ENCODE measurements at places on chromosomes 5 and 9.

- no peak for DNase-seq
Observed at GRCh38 chr5:54289769-54290168, 20.6 kb downstream of the ARL15 start.

DNA sequence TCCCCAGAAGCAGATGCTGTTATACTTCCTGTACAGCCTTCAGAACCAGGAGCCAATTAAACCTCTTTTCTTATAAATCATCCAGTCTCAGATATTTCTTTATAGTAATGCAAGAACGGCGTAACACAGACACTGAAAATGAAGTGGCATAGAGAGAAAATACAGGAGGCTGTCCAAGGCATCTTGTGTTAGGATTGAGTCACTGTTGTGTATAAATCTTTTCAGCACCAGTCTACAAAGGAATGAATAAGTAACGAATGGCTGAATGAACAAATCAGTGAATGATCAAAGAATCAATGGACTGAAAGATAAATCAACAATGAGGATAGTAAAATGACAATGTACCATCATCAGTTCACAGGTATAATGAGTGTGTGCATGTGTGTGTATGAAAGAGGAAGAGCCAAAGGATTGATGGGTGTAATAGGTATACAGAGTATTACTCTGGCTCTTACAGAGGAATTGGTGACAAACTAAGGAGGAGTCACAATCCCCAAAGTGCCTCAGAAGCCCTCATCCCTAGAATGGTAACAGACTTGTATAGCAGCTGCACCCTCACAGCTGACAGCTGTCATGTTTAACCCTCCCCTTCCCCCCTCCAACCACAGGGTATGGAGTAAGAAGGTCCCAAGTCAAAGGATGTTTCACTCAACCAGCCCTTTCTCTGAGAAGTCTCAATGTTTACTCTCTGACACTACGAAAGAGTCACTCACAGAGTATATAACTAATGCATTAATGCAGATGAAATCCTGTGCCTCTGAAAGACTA is 29.8 kb upstream of the MIER3 start:
- DNase-seq: no peak

- DNase-seq: no peak
Observed at GRCh38 chr5:91144491-91145332, 238.4 kb downstream of the ARRDC3 start.

DNA sequence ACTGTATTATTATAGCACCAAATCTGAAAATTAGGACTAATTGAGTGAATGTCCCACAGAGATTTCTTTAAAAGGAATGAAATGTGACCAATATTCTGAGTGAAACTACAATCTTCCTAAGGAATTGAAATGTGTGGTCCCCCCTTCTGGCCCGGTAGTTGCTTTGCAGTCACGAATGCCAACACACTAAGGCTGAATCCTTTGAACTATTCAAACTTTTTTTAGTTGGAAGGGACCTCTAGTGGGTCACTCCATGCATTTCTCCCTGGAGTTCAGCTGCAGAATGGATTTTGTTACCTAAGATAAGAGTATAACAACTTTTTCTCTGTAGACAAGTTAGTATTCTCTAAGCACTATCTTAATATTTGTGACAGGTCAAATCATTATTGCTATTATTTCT is 2.8 kb downstream of the CDH6 start:
- DNase-seq: no peak

- no peak for DNase-seq
Observed at GRCh38 chr5:39190311-39191102, 28.9 kb downstream of the FYB1 start.

GRCh38 chr9:111599092-111599954 is at the start of gene PTGR1:
PTGR1 (minus strand) TSS chr9:111599647; CDS start chr9:111597422, 2,225 bp downstream.
- no peak for DNase-seq

- DNase-seq: no peak
Observed at GRCh38 chr5:8700222-8700621, 831.3 kb downstream of the MTRR start.

DNA sequence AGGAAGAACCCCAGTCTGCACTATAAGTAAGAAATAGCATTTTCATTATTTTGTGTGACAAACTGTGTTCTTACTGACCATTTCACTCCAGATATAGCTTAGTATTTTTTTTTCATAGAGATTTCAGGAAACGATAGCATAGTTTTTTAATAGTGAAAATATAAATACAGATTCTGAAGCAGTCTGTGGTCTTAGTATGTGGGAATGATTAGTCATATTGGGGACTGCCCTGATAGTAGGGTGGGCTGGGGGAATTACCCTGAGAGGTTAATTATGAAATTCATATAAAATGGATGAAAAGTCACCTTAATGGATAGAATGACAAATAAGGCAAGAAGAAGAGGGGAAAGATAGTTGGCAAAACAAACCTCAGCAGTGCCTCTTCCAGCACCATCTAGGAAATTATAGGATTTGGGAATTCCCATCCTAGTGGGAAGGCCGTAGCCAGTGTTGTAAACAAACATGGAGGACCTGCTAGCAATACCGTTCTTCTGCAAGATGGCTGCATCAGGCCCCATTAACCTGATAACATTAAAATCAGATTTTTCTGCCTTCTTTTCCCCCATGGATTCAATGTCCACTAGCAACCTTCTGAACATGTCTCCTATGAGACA is 23.7 kb upstream of the NR3C1 start:
- DNase-seq: no peak

DNA sequence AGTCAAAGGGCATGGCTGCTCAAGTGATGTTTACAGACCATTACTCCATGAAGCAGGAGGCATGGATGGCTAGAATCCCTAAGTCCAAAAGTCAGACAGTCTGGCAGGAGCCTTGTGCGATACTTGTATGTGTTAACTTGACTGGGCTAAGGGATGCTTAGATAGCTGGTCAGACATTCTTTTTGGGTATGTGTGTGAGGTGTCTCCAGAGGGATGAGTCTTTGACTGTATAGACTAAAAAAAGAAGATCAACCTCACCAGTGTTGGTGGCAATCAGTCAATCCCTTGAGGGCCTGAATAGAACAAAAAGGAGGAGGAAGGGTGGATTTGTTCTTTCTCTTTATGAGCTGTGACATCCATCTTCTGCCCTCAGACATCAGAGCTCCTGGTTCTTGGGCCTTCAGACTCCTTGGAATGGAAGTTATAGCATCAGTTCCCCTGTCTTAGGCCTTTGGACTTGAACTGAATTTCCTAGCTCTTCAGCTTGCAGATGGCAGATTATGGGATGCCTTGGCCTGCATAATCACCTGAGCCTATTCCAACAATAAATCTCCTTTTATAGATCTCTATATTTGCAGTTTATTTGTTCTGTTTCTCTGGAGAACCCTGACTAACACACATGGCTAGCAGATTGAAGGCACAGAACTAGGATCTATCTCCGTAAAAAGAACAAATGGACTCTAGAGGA is 9.7 kb upstream of the HSPB3 start:
- DNase-seq: no peak

- DNase-seq: peak; percentile 87
Observed at GRCh38 chr5:43389679-43390329, 22.4 kb downstream of the CCL28 start.

DNA sequence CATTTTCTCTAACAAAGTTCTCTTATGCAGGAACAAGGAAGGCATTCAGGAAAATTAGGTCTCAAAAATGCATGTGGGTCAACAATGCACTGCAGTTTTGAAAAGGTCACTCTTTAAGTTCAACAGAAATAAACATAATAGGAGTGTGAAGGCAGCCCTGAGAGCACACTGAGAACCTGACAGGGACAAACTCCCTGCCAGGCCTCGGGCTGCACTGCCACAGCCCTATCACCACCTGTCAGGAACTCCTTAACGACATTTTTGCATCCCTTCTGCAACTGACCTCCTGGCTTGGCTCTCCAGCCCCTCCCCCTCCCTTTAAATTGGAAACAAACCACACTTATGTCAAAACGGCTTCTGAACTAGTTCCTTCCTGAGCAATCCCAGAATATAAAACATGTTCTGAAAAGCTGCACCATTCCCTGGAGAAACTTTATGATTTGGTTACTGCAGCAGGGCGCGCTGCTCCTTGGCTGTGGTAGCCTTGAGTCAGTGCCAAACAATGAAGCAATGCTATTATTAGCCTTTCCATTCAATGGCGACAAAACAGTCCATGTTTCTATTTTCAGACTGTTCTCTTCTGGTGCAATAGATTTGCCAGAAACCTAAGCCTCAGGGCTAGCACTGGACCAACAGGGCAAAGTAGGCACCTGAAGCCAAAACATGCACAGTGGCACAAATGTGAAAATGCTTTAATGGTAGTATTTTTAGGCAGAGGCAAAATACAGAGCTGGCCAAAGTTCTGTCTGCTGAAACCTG is 160.1 kb upstream of the ZNF608 start:
- peak; percentile 68 for DNase-seq

- no peak for DNase-seq
Observed at GRCh38 chr5:54736003-54736797, 218.6 kb downstream of the SNX18 start.

- no peak for DNase-seq
Observed at GRCh38 chr9:95250462-95251221, 66.9 kb downstream of the FANCC start.

DNA sequence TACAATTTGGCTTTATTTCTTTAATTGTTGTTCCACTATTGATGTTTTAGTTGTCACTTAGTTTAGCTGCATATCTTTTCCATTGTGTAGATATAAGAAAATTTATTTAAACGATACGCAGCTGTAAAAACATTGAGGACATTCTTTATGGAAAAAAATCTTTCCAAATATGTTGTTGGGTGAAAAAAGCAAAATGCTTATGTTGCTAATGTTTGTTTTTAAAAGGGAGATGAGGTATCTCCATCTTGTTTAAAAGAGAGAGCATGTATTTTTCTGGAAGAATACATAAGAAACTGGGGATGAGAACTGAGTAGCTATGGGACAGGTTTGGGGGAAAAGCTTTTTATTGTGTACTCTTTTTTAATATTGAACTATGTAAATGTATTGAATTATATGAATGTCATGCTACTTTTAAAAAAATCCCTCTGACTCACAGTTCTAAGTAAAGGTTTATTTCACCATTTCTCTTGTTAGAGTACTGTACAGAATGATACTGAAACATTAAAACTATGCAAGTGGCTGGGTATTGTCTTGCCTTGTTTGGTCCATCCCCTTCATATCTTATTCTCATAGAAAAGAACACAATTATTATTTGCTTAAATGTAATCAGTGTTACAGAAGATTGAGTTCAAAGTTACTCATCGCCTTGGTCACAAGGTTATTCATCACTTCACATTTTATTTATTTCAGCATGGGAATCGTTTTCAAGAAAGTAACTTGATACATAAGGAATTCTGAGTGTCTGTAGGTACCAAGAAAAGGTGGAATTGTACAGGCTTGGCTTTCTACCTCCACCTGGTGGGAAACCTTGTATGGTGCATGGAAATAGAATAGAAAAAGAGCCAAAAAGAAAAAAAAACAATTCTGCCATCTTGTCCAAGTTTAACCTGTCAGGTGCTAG is 85.8 kb downstream of the RIC1 start:
- no peak for DNase-seq

DNA sequence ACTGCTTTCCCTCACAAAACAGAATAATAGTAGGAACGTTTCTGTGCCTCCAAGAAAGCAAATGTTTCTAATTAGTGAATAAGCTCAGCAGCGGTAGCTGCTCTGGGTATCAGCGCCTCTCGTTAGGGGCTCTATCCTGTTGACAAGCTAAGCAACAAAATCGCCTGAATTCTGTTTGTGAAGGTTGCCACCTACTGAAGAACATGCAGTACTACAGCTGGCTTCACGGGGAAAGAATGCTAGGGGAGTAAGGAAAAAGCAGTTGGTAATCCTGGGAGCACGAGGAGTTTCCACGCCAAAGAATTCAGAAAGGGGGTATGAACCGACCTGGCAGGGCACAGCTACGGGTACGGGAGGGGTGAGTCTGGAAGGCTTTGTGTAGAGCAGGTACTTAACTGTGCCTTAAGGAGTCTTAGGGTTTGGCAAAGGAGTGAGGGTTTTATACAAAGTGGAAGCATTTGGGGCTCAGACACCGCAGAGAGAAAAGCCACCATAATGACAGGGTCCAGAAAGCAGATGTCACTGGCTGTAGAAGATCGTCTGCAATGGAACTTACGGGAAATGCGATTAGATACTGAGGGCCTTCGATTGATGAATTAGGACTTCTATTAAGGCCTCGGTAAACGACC is 171.7 kb downstream of the TTC39B start:
- DNase-seq: peak; percentile 51

DNA sequence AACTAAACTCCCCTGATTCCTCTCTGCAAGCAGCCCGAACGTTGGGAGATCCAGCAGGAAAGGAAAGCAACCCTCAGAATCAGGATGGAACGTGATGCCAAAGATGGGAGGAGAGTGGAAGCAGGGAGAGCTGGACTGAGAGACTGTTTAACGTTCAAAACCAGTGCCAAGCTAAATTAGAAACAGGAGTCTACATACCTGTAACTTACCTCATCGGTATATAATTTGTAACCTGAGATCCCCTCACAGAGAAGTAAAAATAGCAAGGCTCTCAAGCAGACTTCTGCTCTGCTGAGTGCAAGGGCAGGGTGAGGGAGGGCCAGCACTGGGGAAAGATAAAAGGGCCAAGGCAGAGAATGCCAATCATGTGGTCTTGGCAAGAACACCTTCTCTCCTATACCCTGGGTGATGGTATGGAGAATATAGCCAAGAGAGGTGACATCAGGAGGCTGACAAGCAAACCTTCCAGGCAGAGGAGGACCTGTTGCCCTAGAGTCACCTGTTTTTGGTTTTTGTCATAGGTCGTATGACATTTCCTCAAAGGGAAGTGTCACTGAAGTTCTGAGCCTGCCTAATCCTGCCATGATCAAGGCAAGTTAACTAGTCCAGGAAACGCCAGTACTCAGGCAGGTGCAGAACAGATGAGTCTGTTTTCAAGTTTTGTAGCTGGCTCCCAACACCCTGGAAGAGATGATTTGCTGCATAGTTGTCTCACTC is 472.0 kb downstream of the NFIB start:
- no peak for DNase-seq

GRCh38 chr9:101457003-101457402 is 21.4 kb upstream of the ALDOB start:
- DNase-seq: no peak

GRCh38 chr5:126438868-126439267 is 15.7 kb downstream of the GRAMD2B start:
- no peak for DNase-seq

DNA sequence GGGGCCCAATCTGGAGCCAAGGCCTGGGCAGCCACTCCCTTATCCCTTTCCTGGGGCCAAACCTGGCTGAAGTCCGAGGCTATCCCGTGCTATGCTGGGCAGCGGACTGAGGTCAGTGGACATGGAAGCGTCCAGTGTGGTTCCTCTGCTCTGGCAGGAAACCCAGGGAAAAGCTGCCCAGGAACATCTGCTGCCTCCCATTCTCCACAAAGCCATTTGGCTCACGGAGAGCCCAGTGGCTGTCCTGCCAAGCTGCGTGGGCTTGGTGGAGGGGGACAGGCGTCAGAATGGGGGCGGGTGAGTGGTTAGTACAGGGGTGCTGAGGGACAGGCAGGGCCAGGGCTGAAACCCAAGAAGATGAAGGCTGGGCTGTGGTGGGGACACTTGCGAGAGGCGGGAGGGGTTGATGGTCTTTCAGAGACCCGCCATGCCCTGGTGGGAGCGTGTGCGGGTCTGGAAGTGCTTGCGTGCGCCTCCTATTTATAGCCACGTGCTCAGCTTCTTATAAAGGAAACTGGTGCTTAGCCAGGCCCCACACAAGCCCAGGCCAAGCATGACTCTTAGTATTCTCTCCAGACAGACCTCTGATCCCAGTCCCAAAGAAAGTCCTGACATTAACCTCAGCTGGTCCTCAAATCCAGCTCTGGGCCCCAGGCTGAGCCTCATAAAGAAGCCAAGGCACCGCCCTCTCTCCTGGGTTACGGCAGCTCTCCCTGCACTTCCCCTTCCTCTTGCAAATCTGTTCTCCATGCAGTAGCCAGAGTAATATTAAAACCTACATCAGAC is 9.4 kb upstream of the SLC6A7 start:
- no peak for DNase-seq

Measured in SHP77 (cell line).